Activated CD8-positive, alpha-beta T cell treated with anti-CD3 and anti-CD28 coated beads for 36 hours (primary cell): ENCODE measurements at places on chromosomes 4 and X. TPM values are rescaled to one million over a fixed set of nuclear protein-coding genes. Genes with fewer than 3 reads are reported as not detected.

NPNT gene
- not detected for total RNA-seq

ZFX gene
- total RNA-seq, result 40.4 TPM

PHKA1 gene
- total RNA-seq, result 8.0 TPM

DNA sequence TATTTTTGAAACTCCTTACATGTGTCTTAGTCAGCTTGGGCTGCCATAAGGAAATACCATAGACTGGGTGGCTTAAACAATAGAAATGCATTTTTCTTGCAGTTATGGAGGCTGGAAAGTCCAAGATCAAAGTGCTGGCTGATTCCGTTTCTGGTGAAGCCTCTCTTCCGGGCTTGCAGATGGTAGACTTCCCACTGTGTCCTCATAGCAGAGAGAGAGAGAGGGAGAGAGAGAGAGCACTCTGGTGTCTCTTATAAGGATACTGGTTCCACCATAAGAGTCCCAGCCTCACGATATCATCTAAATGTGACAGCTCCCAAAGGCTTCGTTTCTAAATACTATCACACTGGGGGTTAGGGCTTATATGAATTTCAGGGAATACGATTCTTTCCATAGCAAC, 39.7 kb downstream of the ENPEP start:
- H3K36me3 ChIP-seq, result no peaks in the 10 kb centered on the region
- peaks cover 16% of the 10 kb centered on the region for H3K4me1 ChIP-seq
- no peak overlapping the region for H3K27ac ChIP-seq
- H3K27me3 ChIP-seq, result peaks cover 6% of the 10 kb centered on the region
- no peak for DNase-seq

- peaks cover 1% of the 10 kb centered on the region for H3K36me3 ChIP-seq
- H3K27me3 ChIP-seq, result peaks cover 8% of the 10 kb centered on the region
- no peak overlapping the region for H3K4me3 ChIP-seq
- peak overlapping the region; percentile 6 for H3K27ac ChIP-seq
- no peak for DNase-seq
These were observed 205.4 kb downstream of the CFAP299 start for GRCh38 chr4:80540785-80541469.

DNA sequence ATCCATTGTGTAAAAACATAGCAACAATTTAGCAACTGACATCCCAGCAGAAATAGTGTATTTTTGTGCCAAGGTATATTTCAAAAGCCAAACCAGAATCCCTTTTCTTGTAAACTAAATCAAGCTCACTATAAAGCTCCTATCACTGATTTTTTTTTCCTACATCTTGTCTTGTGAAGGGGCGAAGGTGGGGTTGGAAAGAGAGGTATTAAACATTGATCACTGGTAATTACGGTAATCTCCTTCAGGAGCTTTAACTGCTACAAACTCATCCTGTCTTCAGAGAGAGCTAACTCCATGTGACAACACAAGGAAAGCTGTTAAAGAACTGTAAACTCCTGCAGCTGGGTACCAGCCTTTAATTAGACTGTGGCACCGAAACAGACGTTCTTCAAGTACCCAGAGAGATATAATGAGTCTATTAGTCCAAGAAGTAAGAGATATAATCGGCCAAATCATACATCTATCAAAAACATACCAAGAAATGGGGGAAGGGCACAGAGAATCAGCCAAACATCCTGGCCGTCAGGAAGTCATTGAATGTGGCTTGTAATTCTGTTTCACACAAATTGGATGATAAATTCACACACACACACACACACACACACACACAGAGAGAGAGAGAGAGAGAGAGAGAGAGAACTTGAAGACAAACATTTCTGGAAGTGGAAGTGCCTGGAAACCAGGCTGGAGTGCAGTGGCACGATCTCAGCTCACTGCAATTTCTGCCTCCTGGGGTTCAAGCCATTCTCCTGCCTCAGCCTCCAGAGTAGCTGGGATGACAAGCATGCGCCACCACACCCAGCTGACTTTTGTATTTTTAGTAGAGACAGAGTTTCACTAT, 111.9 kb upstream of the PPARGC1A start:
- H3K27ac ChIP-seq, result no peak overlapping the region
- H3K4me3 ChIP-seq, result no peak overlapping the region
- H3K36me3 ChIP-seq, result no peaks in the 10 kb centered on the region
- no peaks in the 10 kb centered on the region for H3K27me3 ChIP-seq

DNA sequence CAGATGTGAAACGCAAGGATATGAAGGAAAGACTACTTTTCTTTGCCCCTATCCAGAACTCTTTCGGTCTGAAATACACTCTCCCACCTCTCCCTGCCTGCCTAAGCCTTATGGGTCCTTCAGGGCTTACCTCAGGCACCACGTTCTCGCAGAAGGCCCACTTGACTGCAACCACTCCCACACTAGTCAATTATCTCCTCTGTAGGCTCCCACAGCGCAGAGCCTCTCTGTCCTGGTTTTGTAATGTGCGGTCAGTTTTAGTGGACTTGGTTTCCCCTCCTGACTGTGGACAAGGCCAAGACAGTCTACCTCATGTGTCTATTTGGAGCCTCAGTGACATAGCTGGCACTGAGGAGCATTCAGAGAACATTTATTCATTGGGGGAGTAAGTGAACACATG, 11.1 kb downstream of the CNGA2 start:
- no peaks in the 10 kb centered on the region for H3K4me1 ChIP-seq
- H3K27me3 ChIP-seq, result peaks cover 2% of the 10 kb centered on the region
- no peak overlapping the region for H3K4me3 ChIP-seq
- H3K36me3 ChIP-seq, result no peaks in the 10 kb centered on the region
- no peak overlapping the region for H3K27ac ChIP-seq

DNA sequence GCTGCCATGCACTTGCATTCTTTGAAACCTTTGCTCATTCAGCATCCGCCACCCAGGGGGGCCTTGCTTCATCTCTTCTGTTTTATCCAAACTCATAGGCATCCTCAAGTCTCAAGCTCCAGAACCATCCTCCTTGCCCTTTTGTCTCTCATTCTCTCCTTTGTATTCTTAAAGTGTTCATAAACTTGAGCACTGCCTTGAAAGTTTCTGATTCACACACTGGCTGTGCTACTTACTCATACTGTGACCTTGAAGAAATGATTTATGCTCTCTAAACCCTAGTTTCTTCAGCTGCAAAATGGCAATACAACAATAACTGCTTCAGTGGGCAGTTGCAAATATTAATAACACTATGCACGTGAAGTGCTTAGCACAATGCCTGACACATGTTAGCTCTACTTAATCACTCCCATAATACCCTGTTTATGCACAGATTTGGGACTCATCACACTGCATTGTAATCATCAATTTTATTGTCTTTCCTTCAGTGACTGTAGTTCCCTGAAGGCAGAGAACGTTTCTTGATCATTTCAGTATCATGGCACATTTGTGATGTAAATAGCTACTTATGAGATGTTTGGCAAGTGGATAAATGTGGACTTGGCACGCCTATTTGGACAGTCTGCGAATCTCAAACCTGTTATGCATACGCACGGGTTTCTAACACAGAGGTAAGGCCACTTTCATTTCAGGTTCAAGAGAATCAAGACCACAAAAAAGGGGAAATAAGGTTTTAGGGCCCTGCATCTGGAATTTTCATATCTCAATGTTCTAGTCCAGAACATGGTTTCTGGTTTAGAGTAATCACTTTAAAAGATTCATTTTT, 291.0 kb downstream of the LDB2 start:
- H3K36me3 ChIP-seq, result no peaks in the 10 kb centered on the region
- no peak overlapping the region for H3K4me3 ChIP-seq
- H3K4me1 ChIP-seq, result no peaks in the 10 kb centered on the region
- H3K27ac ChIP-seq, result no peak overlapping the region

DNA sequence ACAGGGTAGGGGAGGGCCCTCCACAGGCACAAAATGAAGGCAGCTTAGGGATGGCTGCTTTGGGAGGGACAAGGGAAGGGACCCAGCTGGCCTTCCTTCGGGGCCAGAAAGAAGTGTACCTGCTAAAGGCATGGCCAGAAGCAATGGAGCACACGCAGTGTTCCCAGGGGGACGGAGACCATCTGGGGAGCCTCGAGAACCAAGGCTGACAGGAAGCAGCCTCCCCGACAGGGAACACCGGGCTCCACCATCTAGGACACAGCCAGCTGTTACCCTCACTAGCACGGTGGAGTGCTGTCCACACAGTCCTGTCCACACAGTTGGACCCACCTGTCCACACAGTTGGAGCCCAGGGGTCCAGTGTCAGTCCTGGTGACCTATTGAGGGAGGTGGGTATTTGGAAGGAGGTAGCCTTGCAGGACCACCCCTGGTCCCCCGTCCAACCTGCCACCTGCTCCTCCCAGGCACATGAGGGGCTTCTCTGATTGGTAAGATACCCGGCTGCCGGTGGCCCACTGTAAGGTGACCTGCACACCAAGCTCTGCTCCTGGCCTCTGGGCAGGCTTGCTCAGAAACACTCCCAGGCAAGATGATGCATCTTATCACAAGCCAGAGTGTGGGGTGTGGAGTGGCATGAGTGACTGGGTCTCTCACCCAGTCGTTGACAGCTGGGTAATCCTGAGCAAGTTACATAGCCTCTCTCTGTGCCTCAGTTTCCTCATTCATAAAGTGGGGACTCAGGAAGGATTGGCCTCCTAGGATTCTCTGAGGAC, 20.5 kb upstream of the AFAP1 start:
- peaks cover 54% of the 10 kb centered on the region for H3K4me1 ChIP-seq
- DNase-seq, result peak; percentile 63
- peaks cover 19% of the 10 kb centered on the region for H3K27me3 ChIP-seq

- DNase-seq, result no peak
- no peak overlapping the region for H3K27ac ChIP-seq
- peaks cover 3% of the 10 kb centered on the region for H3K4me1 ChIP-seq
- no peaks in the 10 kb centered on the region for H3K36me3 ChIP-seq
These were observed 122.7 kb downstream of the FAM53A start for GRCh38 chr4:1561286-1561990.

- H3K4me1 ChIP-seq, result peaks cover 10% of the 10 kb centered on the region
- no peak overlapping the region for H3K27ac ChIP-seq
- no peaks in the 10 kb centered on the region for H3K27me3 ChIP-seq
- no peaks in the 10 kb centered on the region for H3K36me3 ChIP-seq
These were observed 85.1 kb downstream of the FAM53A start for GRCh38 chr4:1599026-1599481.

DNA sequence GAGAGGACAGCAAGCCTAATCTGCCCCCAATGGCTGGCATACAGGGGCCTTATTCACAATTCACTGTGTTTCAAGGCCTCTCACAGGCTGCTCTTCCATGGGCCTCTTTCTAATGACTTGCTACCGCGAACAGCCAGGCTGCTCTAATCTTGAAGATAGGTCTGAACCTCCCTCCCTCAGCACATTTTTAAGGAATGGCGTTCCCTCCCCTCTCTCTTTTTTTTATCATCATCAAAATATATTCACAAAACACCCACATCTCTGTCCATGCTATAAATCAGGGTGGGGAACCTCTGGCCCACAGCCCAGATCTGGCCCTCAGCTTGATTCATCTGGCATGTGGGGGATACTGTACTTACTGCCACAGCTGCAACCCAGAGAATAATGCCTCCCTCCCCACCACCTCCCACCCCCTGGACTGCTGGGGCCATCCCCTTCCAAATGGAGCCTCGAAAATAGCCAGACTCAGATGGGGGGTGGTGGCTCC, 76.2 kb upstream of the PLAC1 start:
- H3K27me3 ChIP-seq, result no peaks in the 10 kb centered on the region
- H3K27ac ChIP-seq, result no peak overlapping the region
- DNase-seq, result no peak
- H3K36me3 ChIP-seq, result no peaks in the 10 kb centered on the region

- peaks cover 46% of the 10 kb centered on the region for H3K4me1 ChIP-seq
- peak overlapping the region; percentile 9 for H3K4me3 ChIP-seq
- H3K27ac ChIP-seq, result peak overlapping the region; percentile 82
- H3K27me3 ChIP-seq, result no peaks in the 10 kb centered on the region
These were observed 19.3 kb downstream of the ZFX start for GRCh38 chrX:24168807-24169206.

- peaks cover 55% of the 10 kb centered on the region for H3K4me1 ChIP-seq
- peak overlapping the region; percentile 87 for H3K4me3 ChIP-seq
- no peaks in the 10 kb centered on the region for H3K27me3 ChIP-seq
- peaks cover 29% of the 10 kb centered on the region for H3K36me3 ChIP-seq
- DNase-seq, result peak; percentile 62
These were observed 1.7 kb downstream of the MTMR1 start for GRCh38 chrX:150694738-150695410.
